ENCODE measurements at places on chromosomes 16 and 17.
A peak's percentile ranks its signal among the peaks of the same experiment; 100 is the strongest.

DNA sequence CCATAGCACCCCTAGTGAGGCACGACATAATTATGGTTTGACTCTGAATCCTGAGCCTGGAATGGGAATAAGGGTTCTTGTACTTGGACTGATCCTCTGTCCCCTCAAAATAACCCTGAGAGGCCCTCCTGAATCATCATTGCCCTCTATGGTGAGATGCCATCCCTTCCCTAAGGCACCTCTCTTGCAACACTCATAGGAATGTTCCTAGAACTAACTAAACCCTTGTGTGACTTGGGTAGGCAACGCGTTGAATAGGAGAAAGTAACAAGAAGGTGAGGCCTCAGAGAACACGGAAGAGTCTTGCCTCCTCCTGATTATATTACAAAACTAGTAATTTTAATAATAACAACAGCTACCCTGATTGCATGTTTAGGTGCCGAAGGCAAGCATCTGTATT lies 189.1 kb upstream of the ANKFN1 start:
- no peak for DNase-seq

GRCh38 chr16:11004351-11004750 lies 60.0 kb downstream of the CLEC16A start:
- DNase-seq, result peak; percentile 76

DNA sequence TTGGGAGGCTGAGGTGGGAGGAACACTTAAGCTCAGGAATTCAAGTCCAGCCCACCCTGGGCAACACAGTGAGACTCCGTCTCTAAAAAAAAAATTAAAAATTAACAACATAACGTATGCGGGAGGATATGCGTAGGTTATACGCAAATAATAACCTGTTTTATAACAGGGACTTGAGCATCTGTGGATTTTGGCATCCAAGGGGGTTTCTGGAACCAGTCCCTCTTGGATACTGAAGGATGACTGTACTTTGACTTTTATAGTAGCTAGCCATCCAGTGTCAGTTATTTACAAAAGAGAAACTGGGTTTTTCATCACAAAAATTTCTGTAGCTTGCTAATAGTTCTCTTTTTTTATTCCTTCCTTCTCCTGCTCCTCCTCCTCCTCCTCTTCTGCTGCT lies 64.5 kb downstream of the TNRC6C start:
- DNase-seq, result no peak

GRCh38 chr17:10051112-10051511 lies 146.0 kb upstream of the RCVRN start:
- peak; percentile 66 for DNase-seq

Measured in fibroblast of skin of right biceps (primary cell).